ENCODE measurements at places on chromosomes 6 and 20.

DNA sequence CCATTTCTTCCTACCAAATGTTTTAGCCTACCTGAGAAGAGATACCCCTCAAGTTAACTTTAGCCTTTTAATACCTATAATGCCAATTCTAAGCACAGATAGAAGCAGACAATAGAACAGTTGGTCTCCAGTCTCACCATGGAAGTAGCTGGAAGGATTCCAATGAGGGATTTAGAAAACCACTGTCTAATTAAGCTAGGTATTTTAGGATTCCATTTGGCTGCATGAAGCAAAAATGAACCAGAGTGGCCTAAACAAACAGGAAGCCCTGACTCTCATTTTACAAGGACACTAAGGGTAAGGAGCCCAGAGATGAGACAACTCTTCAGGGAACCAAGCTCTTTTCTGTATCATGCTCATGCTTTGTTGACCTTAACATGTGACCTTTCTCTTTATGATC, 199.2 kb downstream of the ALDH8A1 start:
- DNase-seq = no peak

DNA sequence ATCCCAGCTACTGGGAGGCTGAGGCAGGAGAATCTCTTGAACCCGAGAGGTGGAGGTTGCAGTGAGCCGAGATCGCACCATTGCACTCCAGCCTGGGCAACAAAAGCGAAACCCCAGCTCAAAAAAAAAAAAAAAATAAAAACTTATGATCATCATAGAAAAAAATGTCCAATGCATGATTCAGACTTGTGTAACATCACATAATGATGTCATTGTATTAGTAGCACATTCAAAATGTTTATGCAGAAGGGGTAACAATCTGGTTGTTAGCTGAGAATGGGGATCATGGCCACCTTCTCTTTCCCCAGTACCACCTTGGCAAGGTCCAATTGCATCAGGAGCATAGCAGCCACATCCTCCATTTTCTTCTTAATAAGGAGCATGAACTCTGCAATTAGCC, 137.6 kb upstream of the MARCKS start:
- DNase-seq = no peak

DNA sequence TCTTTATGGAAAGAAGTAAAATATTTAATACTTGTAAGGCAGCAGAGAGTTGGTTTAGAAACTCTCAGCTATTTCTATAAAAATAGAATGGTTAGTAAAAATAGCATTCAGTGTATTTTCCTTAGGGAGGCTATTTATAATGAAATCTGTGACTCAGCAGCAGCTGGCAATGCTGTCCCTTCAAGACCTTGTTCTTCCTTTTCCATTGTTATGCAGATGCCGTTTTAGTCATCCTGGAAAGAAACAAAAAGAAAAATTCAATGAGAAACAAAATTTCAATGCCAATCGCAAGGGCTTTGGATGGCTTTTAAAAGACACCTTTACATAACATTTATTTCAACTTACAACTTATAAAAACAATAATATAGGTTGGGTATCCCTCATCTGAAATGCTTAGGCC, 17.5 kb downstream of the MPC1 start:
- DNase-seq = no peak

GRCh38 chr6:134442073-134442472, 124.2 kb upstream of the SGK1 start:
- no peak for DNase-seq

- no peak for DNase-seq
Observed at GRCh38 chr6:5084781-5085647, at the start of gene PPP1R3G. Gene PPP1R3G (plus strand): TSS chr6:5085341. CDS start chr6:5085486, 145 bp downstream.

DNA sequence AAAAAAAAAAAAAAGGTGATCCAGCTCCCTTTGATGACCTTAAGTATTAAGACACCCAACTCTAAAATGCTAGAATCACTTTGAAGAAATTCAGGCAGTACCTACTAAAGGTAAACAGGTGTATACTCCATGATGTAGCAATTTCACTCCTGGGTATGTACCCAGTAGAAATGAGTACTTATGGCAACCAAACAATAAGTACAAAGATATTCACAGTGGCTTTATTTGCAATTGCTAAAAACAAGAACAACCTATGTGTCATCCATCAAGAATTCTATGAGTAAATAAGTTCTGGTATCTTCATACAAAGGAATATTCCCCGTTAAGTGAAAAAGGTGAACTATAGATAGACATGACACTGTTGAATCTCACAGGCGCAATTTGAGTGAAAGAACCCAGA, 29.4 kb downstream of the MDGA1 start:
- DNase-seq = no peak

DNA sequence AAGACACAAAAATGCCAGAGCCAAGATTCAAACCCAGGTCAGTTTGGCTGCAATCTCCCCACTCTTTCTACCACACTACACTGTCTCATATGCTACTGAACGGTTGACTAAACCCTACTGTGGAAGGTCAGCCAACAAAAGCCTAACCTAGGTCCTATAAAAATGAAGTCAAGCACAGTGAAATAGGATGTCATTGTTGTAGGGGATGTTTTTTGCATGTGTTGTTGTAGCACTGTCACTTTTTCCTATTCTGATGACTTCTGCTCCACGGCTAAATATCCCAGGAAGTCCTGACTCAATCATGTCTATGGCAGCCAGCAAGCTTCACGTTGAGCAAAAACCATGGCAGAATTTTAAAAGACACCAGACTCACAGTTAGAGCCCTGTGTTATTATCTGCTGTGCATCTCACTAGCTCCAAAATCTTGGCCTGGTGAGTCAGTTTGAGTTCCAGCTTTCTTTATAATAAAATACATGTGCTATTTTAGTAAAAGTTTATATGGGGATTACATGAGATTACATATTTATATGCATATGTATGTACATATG, 322.1 kb upstream of the NT5E start:
- no peak for DNase-seq

- peak; percentile 63 for DNase-seq
Observed at GRCh38 chr6:4055420-4056041, 23.4 kb downstream of the FAM217A start.

DNA sequence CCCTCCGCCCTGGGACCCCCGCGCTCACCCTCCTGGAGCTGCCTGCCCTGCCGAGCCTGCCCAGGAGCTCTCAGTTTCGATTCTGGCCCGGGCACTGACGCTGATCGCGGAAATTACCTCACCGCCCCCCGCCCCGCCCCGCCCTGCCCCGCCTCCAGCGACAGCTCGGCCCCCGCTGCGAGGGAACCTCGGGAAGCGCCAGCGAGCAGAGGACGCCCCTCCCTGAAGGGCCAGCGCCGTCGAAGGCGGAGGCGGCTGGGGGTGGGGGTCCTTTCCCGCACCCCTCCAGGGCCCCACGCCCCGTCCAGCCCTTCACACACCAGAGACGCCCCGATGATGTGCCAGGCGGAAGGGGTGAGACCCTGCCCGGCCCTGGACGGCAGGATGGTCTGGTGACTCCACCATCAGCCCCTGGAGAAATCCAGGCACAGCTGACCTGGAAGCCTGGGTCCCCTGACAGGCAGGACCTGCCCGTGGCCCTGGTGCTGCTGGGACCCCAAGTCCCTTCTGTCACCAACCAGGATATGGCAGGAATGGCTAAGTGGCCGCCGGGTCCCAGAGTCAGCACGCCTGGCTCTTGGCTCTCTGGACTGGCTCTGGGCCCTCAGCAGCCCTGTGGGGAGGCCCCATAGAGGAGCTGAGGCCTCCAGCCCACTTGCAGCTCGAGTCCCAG, at the start of gene HELZ2:
Gene HELZ2 (minus strand): TSS at position 84 of the 673 bp plus-strand sequence. CDS start 1,854 bp downstream, outside the sequence.
- DNase-seq = peak; percentile 84

DNA sequence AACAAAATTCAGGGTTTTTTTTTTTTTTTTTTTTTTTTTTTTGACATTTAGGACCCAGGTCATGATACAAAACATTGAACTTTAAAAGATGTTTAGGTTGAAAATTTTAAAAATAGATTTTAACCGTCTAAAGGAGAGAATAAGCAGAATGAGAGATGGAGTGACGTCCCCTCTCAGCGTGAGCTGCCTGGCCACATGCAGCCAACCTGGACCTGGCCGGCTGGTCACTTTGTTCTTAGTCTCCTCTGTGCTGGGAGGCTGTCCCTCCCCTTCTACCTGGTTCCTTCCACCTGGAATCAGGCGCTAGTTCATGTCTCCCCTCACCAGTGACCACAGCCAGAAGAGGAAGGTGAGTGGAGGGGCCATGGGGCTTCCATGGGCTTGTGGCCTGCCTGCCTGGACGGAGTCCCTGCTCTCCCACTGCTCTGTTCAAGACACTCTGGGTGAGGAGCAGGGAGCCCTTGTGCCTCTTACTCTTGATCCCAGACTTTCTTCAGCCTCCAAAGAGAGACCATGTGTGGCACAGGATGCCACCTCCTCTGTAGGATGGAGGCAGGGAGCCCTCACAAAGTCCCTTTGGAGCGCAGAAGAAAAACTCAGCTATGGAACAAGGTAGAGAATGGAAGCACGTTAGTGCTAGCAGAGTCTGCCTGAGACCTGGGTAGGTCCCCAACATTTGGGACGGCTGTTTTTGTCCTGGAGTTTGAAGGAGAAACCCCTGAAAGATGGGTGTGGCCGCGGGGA, 31.7 kb downstream of the IRF4 start:
- no peak for DNase-seq

DNA sequence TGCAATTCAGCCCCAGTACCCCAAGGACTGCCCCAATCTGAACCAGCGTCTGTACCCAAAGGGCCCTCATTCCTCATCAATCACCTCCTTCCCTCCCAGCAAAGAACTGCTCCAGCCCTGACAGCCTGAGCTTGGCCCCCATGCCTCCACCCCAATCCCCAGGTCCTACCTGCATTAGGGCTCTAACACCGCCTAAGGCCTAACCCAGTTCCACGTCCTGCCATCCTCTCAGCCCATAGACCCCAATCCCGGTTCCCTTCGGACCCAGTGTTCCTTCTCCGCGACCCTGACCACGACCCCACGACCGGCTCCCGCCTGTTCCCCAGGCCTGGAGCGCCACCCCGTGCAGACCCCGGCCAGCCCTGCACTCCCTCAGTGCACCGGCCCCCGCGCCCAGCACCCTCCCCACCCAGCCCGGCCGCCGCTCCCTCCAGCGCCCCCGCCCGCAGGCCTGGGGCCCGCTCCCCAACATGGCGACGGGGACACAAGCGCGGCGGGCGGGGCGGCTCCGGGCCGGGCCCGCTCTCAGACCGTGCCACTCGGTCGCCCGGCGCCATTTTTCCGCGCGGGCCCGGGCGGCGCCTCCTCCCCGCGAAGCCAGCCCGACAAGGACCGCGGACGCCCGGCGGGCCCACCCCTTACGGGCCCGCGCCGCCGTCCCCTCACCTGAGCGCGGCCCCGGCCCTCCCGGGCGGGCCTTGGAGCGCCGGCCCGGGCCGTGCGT, 483 bp downstream of the NCOA6 start:
- peak; percentile 62 for DNase-seq

GRCh38 chr6:89214197-89214596, 3.0 kb downstream of the GABRR1 start:
- DNase-seq = no peak

DNA sequence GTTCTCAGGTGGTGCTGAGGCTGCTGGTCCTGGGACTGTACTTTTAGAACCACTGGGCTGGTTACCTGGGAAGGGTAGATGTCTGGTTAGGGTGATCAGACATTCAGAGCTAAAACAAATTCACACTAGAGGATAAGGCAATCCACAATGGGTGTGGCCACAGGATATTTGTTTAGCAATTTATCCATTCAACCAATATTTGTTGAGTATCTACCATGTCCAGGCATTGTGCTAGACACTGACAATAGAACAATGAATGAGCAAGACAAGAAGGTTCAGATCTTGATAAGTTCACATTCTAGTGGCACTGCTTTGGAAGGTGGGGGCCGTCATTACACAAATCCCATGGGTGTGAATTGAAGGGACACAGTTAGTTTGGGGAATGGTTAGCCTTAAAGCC, 131.7 kb downstream of the BCAS1 start:
- DNase-seq = no peak

- DNase-seq = no peak
Observed at GRCh38 chr20:41293269-41294037, 24.1 kb downstream of the ZHX3 start.

GRCh38 chr6:155943635-155944034, 488.0 kb upstream of the NOX3 start:
- DNase-seq = no peak
